ENCODE measurements at places on chromosomes 6 and 20. TPM values are rescaled to one million over a fixed set of nuclear protein-coding genes. Genes with fewer than 3 reads are reported as not detected.
A peak's percentile ranks its signal among the peaks of the same experiment; 100 is the strongest.

DNA sequence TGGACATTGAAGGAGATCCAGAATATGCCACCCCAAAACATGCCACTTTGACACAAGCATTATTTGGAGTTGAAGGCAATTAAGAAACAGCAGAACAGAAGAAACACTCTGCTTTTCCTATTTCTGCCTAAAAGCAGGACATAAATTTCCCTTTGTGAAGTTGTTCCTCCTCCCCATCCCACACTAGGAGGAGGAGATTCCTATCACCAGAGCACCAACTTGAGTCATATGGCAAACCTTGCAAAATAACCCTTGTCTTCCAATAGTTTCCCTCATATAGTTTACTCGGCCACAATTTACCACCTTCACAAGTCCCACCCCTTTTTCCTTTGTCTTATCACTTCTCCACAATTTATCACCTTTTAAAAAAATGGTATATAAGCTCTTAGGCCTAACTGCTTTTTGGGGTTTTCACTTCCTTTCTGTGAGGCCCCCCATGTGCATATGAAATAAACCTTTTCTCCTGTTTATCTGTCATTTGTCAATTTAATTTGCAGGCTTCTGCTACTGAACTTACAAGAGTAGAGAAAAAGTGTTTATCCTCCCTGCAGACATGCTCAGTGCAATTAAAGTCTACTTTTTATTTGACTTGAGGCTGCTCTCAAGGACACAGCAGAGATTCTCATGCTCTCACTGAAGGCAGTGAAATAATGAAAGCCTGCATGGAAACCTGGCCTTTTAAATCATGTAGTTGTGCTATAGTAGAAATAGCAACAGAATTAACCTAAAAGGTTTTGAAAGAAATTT, 2.8 kb upstream of the RAB23 start:
- DNase-seq: no peak
- peaks cover 5% of the 10 kb centered on the region for H3K36me3 ChIP-seq
- no peaks in the 10 kb centered on the region for H3K27me3 ChIP-seq
- H3K27ac ChIP-seq: no peak overlapping the region
- H3K4me1 ChIP-seq: peaks cover 35% of the 10 kb centered on the region
- no peak overlapping the region for H3K4me3 ChIP-seq

DNA sequence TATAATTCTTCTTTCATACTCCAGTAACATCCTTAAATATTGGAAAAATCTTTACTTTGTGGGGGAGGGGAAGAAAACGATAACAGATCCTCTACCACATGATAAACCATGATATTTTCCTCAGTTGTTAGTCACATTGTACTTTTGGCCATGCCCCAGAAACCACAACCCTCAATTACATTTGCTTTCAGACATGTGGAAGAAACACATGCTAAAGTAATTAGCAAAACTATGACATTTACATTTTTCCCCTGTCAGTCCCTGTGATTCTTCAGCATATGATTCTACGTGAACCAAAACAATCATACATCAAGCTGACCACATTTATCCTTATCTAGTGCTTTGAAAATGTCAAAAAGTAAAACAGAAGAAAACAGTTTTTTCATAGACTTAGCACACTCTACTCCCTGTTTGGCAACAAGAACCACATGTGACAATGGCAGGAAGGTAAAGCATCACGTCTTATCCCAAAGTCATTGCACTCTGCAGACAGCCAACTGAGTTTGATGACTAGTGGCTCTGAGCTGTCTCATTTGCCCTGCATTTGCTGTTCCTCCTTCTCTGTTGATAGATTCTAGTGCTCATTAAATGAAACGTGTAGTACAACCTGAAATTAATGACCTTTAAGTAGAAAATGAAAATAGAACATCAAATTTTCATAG, 505.8 kb upstream of the MARCKS start:
- H3K36me3 ChIP-seq: no peaks in the 10 kb centered on the region
- no peak for DNase-seq
- peaks cover 40% of the 10 kb centered on the region for H3K4me1 ChIP-seq
- H3K4me3 ChIP-seq: no peak overlapping the region
- H3K27me3 ChIP-seq: no peaks in the 10 kb centered on the region

DNA sequence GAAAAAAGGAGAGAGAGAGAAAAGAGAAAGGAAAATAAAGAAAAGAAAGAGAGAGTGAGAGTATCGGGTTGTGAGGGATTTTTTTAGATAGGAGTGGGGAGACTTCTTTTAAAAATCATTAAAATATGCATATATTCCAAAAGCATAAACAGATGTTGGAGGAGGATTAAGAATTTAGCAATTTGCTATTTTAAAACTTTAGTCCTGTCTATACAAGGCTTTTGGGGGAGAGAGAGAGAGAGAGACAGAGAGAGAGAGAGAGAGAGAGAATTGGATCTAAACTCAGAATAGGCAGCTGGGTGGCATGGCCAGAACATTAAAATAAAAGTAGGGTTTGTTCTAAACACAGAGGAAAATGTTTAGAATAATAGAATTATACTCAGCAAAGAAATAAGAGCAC, 72.1 kb downstream of the SOD2 start:
- no peak overlapping the region for H3K27ac ChIP-seq
- no peaks in the 10 kb centered on the region for H3K4me1 ChIP-seq
- DNase-seq: no peak

GRCh38 chr6:4138186-4138585, 2.8 kb upstream of the ECI2 start:
- no peak overlapping the region for H3K4me3 ChIP-seq
- no peak for DNase-seq
- H3K36me3 ChIP-seq: peaks cover under 1% of the 10 kb centered on the region
- no peaks in the 10 kb centered on the region for H3K27me3 ChIP-seq
- H3K27ac ChIP-seq: no peak overlapping the region

DNA sequence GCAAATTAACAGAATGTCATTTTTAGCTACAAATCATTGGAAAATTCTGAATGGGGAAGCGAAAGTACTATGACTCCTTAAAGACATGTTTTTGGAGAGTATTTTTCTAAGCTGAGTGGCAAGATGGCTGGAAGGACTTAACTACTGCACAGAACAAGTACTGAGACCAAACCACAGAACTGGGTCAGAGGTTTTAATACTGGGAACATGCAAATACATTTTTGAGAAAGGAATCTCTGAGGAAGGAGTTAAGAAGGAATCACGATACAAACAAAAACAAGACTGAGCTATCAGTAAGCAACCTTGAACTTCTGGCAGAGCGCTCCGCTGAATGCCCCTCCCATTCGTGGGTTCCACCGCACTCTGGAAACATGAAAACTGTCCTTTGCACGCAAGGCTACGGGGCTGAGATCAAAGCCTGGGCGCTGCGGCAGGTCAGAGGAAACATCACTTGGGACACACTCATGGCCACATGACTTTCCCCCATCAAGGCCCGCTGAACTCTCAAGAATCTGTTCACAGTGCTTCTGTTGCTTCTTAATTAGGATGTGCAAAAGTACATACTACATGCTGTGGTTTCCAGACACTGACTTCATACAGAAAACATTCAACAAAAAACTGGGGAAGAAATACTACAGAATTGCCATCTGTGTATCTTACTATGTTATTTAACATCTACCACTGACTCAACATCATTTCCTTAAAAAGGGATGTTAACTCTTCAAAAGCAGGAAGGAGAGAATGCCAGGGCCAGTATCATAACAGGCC, 27.8 kb downstream of the SLC23A2 start:
- H3K36me3 ChIP-seq: peaks cover 9% of the 10 kb centered on the region
- H3K4me1 ChIP-seq: peaks cover 23% of the 10 kb centered on the region
- no peaks in the 10 kb centered on the region for H3K27me3 ChIP-seq
- H3K27ac ChIP-seq: peak overlapping the region; percentile 68

DNA sequence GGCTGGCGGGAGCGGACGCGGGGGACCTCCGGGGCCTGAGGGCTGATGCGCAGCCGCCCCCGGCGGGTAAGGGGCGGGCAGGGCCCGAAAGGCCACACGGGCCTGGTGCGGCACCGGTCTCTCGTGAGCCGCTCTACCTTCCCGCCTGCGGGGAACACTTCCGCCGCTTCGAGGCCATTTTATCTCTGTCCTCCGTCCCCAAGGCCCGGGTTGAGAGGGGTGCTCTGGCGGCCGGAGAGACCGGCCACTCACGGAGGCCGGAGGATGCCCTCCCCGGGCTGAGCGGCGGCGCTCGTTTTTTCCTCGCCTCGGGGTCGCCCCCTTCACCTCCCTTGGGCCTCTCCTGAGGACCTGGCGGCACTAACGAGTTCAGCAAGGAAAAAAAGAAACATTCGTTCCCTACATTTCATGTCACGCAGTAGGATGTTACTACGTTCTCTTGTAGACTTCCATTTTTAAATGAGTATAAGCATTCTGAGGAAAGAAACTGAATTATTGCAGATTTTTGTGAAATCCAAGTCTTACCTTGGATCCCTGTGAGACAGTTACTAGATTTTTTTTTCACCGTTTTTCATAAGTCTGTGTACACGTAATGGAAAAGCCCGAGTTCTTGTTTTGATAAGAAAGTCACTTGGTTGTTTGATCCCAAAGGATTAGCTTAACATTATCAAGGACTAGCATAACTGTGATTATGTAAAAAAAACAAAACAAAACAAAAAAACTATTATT, 575 bp downstream of the WTAP start:
- H3K36me3 ChIP-seq: peaks cover 14% of the 10 kb centered on the region
- H3K4me3 ChIP-seq: peak overlapping the region; percentile 87
- peaks cover 28% of the 10 kb centered on the region for H3K4me1 ChIP-seq
- H3K27me3 ChIP-seq: no peaks in the 10 kb centered on the region

GRCh38 chr6:151340219-151340978, 51.0 kb downstream of the ZBTB2 start:
- H3K36me3 ChIP-seq: peaks cover 28% of the 10 kb centered on the region
- no peaks in the 10 kb centered on the region for H3K27me3 ChIP-seq
- peaks cover 25% of the 10 kb centered on the region for H3K4me1 ChIP-seq
- no peak overlapping the region for H3K4me3 ChIP-seq

GRCh38 chr20:47343007-47343472, 13.5 kb downstream of the ZMYND8 start:
- H3K27ac ChIP-seq: peak overlapping the region; percentile 47
- H3K4me3 ChIP-seq: no peak overlapping the region
- no peak for DNase-seq
- peaks cover 41% of the 10 kb centered on the region for H3K36me3 ChIP-seq

GRCh38 chr6:45609141-45609638, 231.5 kb upstream of the SUPT3H start:
- H3K36me3 ChIP-seq: no peaks in the 10 kb centered on the region
- DNase-seq: no peak
- peak overlapping the region; percentile 81 for H3K27ac ChIP-seq

DNA sequence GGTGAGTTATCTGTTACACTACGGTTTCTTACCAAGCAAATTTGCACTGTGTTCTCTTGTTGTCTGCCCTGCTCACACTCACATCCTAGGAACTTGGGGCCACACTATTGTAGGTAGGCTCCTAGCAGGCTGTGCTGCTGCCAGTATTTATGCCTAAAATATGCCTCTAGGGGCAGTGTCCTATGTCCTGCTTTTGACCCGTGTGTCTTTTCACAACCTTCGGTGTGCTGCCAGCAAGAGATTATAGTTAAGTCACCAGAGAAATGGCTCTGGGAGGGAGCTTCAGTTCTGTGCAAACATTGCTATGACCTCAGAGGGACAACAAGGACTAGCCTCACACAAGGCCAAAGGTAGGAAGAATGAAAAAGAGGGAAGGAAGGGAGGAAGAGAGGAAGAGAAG, 8.9 kb upstream of the TAAR5 start:
- no peak overlapping the region for H3K4me3 ChIP-seq
- H3K27ac ChIP-seq: no peak overlapping the region
- H3K4me1 ChIP-seq: no peaks in the 10 kb centered on the region
- DNase-seq: no peak

- peaks cover 14% of the 10 kb centered on the region for H3K4me1 ChIP-seq
- H3K36me3 ChIP-seq: no peaks in the 10 kb centered on the region
- peak overlapping the region; percentile 87 for H3K27ac ChIP-seq
- H3K4me3 ChIP-seq: peak overlapping the region; percentile 82
- H3K27me3 ChIP-seq: peaks cover 88% of the 10 kb centered on the region
These were observed 1.2 kb downstream of the TBX18 start for GRCh38 chr6:84763003-84763885.

DNA sequence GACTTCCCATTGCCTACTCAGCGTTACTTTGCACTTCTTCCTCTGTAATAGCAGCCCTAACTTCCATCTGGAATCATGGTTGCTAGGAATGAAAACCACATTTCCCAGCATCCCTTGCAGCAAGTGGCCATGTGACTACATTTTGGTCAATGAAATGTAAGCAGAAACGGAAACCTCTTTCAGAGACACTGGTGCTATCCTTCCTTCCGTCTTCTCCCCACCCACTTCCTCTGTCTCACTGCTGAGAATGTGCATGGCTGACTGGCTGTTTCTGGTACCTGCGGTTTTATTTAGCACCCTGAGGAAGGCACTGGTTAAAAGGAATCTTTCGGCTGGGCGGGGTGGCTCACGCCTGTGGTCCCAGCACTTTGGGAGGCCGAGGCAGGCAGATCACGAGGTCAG, 107.4 kb downstream of the SCML4 start:
- peaks cover 32% of the 10 kb centered on the region for H3K27me3 ChIP-seq
- H3K4me1 ChIP-seq: peaks cover 15% of the 10 kb centered on the region
- no peak overlapping the region for H3K4me3 ChIP-seq
- no peak overlapping the region for H3K27ac ChIP-seq
- no peak for DNase-seq
- H3K36me3 ChIP-seq: no peaks in the 10 kb centered on the region

GRCh38 chr6:136510782-136511181, 39.4 kb downstream of the MAP7 start:
- no peak overlapping the region for H3K4me3 ChIP-seq
- peaks cover 14% of the 10 kb centered on the region for H3K4me1 ChIP-seq
- peaks cover 10% of the 10 kb centered on the region for H3K36me3 ChIP-seq
- no peak for DNase-seq
- no peaks in the 10 kb centered on the region for H3K27me3 ChIP-seq

GRCh38 chr20:38604873-38605303, 3.3 kb downstream of the ARHGAP40 start:
- peaks cover 15% of the 10 kb centered on the region for H3K4me1 ChIP-seq
- no peak overlapping the region for H3K4me3 ChIP-seq
- no peak overlapping the region for H3K27ac ChIP-seq
- H3K27me3 ChIP-seq: peaks cover 40% of the 10 kb centered on the region

Gene LIN28B
- 18.1 TPM for total RNA-seq

Gene PNLDC1
- 0.33 TPM for total RNA-seq

Gene DEF6
- total RNA-seq: 9.3 TPM

Gene HNF4A
- 0.20 TPM for total RNA-seq

Gene MYL9
- 248 TPM for total RNA-seq

Gene BCAS1
- total RNA-seq: 0.20 TPM

Gene EFCAB8
- total RNA-seq: 0.51 TPM

Gene DPPA5
- not detected for total RNA-seq

Gene EMILIN3
- 5.6 TPM for total RNA-seq

Gene SYTL3
- 6.1 TPM for total RNA-seq
